NCI-H2227 treated with DMSO at 0.1 percent for 48 hours (cell line): ENCODE measurements at places on chromosomes 2 and 18.

DNA sequence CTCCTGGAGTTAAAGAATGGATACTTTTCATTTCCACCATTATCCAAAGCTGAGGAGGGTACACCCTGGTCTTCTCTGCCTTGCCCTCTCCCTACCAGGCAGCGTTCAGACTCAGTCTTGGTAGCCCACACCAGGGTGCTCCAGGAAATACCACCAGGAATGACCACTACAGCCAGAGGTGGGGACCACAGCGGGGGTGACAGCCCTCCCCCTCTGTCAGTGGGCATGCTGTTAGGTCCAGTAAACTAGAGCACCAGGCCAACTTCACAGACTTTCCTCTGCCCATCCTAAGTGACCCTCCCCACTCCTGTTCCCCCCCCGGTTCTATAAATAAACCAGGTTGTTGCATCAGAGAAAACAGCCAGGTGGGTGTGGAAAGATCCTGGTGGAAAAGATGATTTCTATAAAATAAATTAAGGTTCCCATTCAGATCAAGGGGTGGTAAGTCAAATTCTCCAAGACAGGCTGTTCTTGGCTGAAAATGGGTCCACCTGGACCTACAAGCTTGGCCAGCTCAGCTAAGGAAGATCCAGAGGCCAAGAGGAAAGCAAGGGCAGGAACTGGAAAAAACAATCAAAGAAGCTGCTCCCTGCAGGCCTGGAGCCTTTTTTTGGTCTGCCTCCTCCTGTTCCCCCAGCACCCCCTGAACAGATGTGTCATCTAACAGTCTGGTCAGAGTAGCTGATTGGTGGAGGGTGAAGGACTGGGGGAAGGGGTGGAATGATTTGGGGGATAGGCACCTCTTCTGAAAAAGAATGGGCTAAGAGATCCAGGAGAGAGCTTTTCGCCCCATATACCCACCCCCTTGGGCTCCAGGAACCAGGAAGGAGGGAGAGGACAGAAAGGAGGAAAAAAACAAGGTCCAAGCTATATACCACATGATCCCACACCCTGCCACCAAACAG lies 2.3 kb downstream of the RAB11FIP5 start:
- DNase-seq, result no peak

- no peak for DNase-seq
Measured at GRCh38 chr18:22034276-22034675, 135.1 kb upstream of the GATA6 start.

- DNase-seq, result no peak
Measured at GRCh38 chr18:31500051-31500688, 2.2 kb downstream of the DSG2 start.

- DNase-seq, result peak; percentile 42
Measured at GRCh38 chr18:2547477-2548087, 23.7 kb downstream of the METTL4 start.

- no peak for DNase-seq
Measured at GRCh38 chr2:134079373-134079772, 174.5 kb upstream of the MGAT5 start.

GRCh38 chr2:238098901-238099713 lies 1.0 kb upstream of the ESPNL start:
- no peak for DNase-seq

GRCh38 chr2:24928036-24928435 lies 8.0 kb upstream of the ADCY3 start:
- DNase-seq, result no peak

DNA sequence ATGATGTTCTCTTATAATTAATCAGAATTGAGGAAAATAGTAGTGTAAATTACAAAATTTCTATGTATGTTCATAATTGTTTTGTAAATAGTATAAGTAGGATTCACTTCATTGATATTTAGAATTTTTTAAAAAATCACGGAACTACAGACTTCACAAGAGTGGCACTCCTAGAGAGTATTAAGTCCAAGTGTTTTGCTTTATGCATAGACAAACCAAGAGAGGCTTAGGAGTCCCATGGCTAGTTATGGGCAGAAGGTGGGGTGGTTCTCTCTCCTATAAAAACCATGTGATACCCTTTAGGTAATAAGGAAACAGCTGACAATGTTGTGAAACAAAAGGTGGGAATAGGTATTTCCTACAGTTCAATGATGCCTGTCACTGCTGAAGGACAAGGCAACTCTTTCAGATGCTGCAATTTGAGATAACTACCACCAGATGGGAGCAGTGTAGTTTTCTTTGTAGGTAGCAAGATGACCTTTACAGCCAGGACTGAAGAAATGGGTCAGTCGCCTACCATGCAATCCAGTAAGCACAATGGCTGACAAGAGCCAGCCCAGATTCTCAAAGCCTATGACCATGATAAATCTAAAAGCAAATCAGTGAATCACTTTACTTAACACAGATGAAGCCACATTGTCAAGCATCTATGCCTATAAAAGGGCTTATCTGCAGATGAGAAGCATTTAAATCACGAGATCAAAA lies 83.9 kb downstream of the AAK1 start:
- DNase-seq, result peak; percentile 25

DNA sequence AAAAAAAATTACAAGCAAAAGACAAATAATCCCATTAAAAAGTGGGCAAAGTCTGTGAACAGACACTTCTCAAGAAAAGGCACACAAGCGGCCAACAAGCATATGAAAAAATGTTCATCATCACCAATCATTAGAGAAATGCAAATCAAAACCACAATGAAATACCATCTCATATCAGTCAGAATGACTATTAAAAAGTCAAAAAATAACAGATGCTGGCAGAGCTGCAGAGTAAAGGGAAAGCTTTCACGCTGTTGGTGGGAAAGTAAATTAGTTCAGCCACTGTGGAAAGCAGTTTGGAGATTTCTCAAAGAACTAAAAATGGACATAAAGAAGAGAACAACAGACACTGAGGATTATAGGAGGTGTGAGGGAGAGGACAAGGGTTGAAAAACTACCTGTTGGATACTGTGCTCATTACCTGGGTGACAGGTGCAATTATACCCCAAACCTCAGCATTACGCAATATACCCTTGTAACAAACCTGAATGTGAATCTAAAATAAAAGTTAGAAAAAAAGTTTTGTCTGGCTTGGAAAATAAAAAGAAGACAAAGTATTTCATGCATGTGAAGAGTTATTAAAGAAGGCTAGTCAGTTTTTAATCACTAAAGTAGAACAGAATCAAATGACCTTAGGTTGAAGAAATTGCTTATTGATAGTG lies 8.7 kb upstream of the ACSL3 start:
- DNase-seq, result no peak
